ENCODE measurements at places on chromosomes 1 and 21. TPM values are rescaled to one million over a fixed set of nuclear protein-coding genes. Genes with fewer than 3 reads are reported as not detected.

AIM2 gene
- 0.52 TPM for total RNA-seq

NBPF10 gene
- total RNA-seq = 1.6 TPM

VANGL2 gene
- total RNA-seq = 2.1 TPM

SPATA21 gene
- total RNA-seq = not detected

ATP1A4 gene
- under 0.01 TPM for total RNA-seq

THAP3 gene
- total RNA-seq = 25.6 TPM

AMPD2 gene
- total RNA-seq = 34.4 TPM

RPTN gene
- total RNA-seq = not detected

SELP gene
- 0.52 TPM for total RNA-seq

KPRP gene
- total RNA-seq = not detected

SPRR2G gene
- not detected for total RNA-seq

STIL gene
- total RNA-seq = 4.7 TPM

TEDDM1 gene
- not detected for total RNA-seq

Data from skeletal muscle tissue (tissue), 5 donors.